ENCODE measurements at places on chromosomes 3 and 15. TPM values are rescaled to one million over a fixed set of nuclear protein-coding genes. Genes with fewer than 3 reads are reported as not detected.

Gene VPS8
- 24.9 TPM for polyA plus RNA-seq

Gene MED12L
- 0.15 TPM for polyA plus RNA-seq

Gene CYP19A1
- 1,570 TPM for polyA plus RNA-seq

Gene CACNA2D2
- 1.8 TPM for polyA plus RNA-seq

Gene IGF2BP2
- 6.8 TPM for polyA plus RNA-seq

Gene MEIS2
- polyA plus RNA-seq, result 35.0 TPM

Gene TNFSF10
- polyA plus RNA-seq, result 39.8 TPM

Gene CCR9
- not detected for polyA plus RNA-seq

Gene DHFR2
- 7.8 TPM for polyA plus RNA-seq

Gene SLC6A6
- polyA plus RNA-seq, result 81.1 TPM

Gene EIF4A2
- 774 TPM for polyA plus RNA-seq

Gene RARRES1
- 33.8 TPM for polyA plus RNA-seq

Gene CPLX3
- polyA plus RNA-seq, result not detected

Gene ADAMTSL3
- polyA plus RNA-seq, result 9.0 TPM

Gene FRMD4B
- polyA plus RNA-seq, result 17.6 TPM

Gene CPN2
- polyA plus RNA-seq, result not detected

Gene THSD4
- polyA plus RNA-seq, result 3.6 TPM

Gene CCR8
- 0.23 TPM for polyA plus RNA-seq

Gene GCSAM
- polyA plus RNA-seq, result 0.83 TPM

Gene TMEM158
- polyA plus RNA-seq, result 3.2 TPM

Gene ROPN1B
- polyA plus RNA-seq, result not detected

Gene CHRM5
- not detected for polyA plus RNA-seq

Gene ZNF660
- 6.7 TPM for polyA plus RNA-seq

Gene MAP3K13
- polyA plus RNA-seq, result 29.8 TPM

Gene ROPN1
- not detected for polyA plus RNA-seq

Gene ACP3
- polyA plus RNA-seq, result 8.5 TPM
